ENCODE measurements at places on chromosomes 5 and 9.

GRCh38 chr9:133060417-133060841, 1.4 kb upstream of the CEL start:
- no peak for DNase-seq

- DNase-seq: no peak
Observed at GRCh38 chr9:72855890-72856523, 96.8 kb downstream of the ALDH1A1 start.

GRCh38 chr9:91775011-91775707, 174.9 kb downstream of the ROR2 start:
- peak; percentile 69 for DNase-seq

GRCh38 chr5:35218981-35219380, 11.3 kb downstream of the PRLR start:
- peak; percentile 1 for DNase-seq

GRCh38 chr5:82205005-82205404, 73.1 kb downstream of the RPS23 start:
- DNase-seq: no peak

GRCh38 chr5:169805937-169806700, 169.0 kb downstream of the DOCK2 start:
- no peak for DNase-seq

- DNase-seq: peak; percentile 22
Observed at GRCh38 chr9:107935931-107936330, 446.4 kb upstream of the KLF4 start.

DNA sequence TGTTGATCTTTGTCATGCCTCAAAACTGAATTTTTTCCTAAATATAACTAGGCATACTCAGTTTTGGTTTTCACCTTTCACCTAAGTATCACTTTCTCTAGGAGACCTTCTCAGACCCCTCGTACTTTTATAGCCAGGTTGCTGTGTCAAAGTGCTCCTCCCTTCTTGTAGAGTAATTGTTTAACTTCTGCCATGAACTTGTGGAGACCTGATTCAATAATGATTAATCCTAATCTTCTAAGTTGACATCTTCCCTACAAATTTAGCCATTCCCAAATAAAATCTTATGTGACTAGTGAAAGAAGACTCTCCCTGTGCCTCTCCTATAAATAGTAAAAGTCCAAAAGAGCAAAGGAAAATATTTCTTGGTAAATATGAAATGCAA, 159.8 kb downstream of the SPATA31D1 start:
- no peak for DNase-seq

- DNase-seq: no peak
Observed at GRCh38 chr5:34803974-34804732, 34.8 kb upstream of the TTC23L start.

- peak; percentile 76 for DNase-seq
Observed at GRCh38 chr9:95507464-95508241, 9.1 kb downstream of the PTCH1 start.

DNA sequence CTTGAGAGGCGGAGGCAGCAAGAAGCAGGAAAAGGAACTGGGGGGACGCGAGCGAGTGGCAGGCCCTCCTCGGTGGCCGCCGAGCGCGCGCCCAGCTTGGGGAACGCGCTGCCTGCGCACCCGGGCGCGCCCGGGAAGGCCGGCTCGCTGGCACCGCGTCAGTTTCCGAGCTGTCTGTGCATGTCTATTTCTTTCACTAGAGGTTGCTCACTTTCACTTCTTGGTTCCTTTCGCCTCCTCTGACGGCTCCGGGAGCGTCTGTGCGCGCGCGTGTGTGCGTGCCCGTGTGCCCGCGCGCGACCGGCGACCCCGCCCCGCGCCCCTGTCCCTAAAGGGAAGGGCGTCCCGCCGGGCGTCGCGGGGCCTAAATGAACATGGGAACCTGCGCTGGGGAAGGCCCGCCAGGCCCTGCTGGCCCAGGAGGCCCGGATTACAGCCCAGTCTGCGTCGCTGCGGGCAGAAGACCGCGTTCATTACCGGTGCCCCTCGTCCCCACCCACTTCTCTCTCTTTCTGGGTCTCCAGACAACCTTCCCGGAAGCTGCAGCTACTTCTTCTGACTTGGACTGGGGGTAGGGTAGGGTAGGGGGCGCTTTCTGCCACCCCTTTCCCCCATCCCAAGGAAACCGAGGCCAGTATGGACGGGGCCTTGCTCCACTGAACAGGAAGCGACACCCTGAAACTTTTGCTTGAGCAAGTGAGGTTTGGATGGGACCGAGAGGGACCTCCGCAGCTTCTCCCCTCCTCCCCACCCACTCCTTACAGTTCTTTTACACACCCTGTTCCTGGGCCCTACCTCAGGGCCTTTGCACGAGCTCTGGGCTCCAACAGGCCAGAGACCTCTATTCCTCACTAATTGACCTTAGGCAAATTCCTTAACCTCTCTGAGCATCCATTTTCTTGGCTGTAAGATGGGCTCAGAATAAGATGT, 205.8 kb upstream of the IER5L start:
- DNase-seq: peak; percentile 88

- no peak for DNase-seq
Observed at GRCh38 chr5:139151902-139152301, 46.3 kb downstream of the SIL1 start.

DNA sequence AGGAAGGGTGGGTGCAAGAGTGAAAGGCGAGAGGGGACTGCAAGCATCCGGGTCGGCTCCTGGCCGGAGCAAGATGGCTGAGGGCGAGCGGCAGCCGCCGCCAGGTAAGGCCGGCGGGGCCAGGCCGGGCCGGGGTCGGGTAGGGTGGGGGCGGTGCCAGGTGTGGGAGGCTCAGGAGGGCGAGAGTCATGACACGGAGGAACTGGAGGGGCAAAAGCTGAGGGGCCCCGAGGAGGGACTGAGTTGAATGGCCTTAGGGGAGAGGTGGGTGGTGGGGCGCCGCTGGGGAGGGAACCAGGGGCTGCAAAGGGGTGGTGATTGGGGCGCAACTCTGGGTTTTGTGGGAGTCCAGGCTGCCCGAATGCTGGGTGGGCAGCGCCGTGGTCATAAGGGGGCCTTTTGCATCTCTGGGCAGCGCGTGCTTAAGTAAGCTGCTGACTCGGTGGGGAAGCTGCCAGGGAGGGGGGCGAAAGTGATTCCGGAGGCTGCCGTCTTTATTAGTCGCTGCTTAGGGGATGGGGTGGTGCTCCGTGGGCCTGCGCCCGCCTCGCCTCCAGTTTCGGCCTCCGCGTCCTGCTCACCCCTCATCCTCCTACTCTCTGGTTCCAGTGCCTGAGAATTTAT, 425 bp downstream of the PTPA start:
- peak; percentile 54 for DNase-seq

DNA sequence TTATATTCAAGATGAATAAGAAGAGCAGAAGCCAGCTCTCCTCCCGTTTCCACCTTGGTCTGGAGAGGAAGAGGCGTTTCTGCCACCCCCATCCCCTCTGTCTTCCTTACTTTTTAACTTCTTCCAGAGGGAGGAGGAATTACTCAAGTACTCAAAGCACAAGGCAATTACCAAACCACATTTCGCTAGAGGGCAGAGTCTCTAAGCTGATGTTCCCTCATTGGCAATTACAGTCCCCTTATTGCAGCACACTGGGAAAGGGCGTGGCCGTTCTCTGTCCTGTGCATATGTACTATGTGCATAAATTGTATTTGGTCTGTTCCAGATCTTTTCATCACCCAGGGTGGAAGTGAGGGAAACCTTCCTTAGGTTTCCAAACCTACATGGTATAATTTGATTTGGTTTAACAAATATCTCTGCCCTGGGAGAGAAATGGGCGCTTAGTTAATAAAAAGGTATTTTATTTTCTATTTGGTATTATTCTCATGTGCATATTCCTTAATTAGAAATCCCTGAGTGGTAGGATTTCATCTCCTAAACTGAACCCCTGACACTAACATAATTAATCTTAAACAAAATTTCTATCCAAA, 29.8 kb upstream of the ALDOB start:
- DNase-seq: peak; percentile 28

GRCh38 chr9:128175102-128175563, 15.1 kb downstream of the BBLN start:
- no peak for DNase-seq

Data from DMS53 (cell line).